ENCODE measurements at places on chromosomes 6 and 20. TPM values are rescaled to one million over a fixed set of nuclear protein-coding genes. Genes with fewer than 3 reads are reported as not detected.

SLPI gene
- 0.49 TPM for total RNA-seq

TFAP2C gene
- total RNA-seq: 1.5 TPM

CFB gene
- 0.33 TPM for total RNA-seq

FAM209B gene
- not detected for total RNA-seq

HLA-DPA1 gene
- 6.5 TPM for total RNA-seq
